CD4-positive, CD25-positive, alpha-beta regulatory T cell (primary cell): ENCODE measurements at places on chromosomes 12 and 14. TPM values are rescaled to one million over a fixed set of nuclear protein-coding genes. Genes with fewer than 3 reads are reported as not detected.

DNA sequence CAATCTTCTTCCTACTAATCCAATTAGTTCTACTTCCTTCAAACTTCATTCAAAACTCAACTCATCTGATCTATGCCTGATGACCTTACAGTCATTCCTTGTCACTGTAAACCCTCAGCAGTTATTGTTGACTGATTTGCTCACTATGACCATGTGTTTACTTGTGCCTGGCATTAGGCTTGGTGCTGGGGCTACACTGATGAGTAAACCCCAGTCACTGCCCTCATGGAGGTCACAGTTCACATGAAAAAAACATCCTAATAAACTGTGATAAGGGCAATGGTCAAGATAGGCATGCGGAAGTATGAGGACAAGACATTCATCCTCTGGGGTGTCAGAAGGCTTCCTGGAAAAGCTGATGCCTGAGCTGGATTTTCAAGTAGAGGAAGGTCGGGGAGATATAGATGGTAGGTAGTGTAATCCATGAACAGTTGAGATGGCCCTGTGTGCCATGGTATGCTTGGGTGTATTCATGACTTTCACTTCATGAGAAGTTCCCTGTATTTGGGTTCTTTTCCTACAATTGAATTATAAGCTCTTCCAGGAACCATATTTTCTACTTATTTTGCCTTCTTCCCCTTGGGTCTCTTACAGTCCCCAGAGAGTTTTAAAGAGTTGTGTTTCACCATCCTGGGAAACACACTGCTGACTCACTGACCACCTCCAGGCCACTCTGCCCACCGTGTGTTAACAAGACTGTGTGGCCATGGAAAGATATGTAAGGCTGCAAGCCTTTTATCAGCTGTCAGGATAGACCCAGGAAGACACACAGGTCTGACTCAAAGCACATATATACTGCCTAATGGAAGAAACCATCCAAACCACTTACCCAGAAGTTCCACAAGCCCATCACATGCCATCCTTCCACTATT is 38.7 kb upstream of the DUSP6 start:
- no peaks in the 10 kb centered on the region for H3K36me3 ChIP-seq
- DNase-seq: no peak
- H3K27ac ChIP-seq: no peak overlapping the region

- DNase-seq: no peak
- H3K27ac ChIP-seq: no peak overlapping the region
- H3K36me3 ChIP-seq: no peaks in the 10 kb centered on the region
- no peak overlapping the region for H3K4me3 ChIP-seq
- no peaks in the 10 kb centered on the region for H3K27me3 ChIP-seq
Measured at GRCh38 chr12:131682510-131682895, 28.4 kb upstream of the SFSWAP start.

- no peak overlapping the region for H3K27ac ChIP-seq
- no peaks in the 10 kb centered on the region for H3K4me1 ChIP-seq
- H3K27me3 ChIP-seq: peaks cover 7% of the 10 kb centered on the region
- H3K36me3 ChIP-seq: no peaks in the 10 kb centered on the region
Measured at GRCh38 chr12:112806721-112807120, 15.2 kb downstream of the RPH3A start.

GRCh38 chr12:65925626-65926025 is 101.3 kb downstream of the HMGA2 start:
- H3K27ac ChIP-seq: no peak overlapping the region
- no peak overlapping the region for H3K4me3 ChIP-seq
- no peak for DNase-seq
- H3K4me1 ChIP-seq: no peaks in the 10 kb centered on the region
- H3K36me3 ChIP-seq: no peaks in the 10 kb centered on the region

The ACTR6 gene
- total RNA-seq: 30.6 TPM

The CCDC88C gene
- total RNA-seq: 466 TPM

The SMCO2 gene
- not detected for total RNA-seq

GRCh38 chr14:33127531-33127930 is 188.9 kb downstream of the NPAS3 start:
- no peak for DNase-seq
- no peaks in the 10 kb centered on the region for H3K27me3 ChIP-seq
- H3K36me3 ChIP-seq: no peaks in the 10 kb centered on the region
- no peak overlapping the region for H3K4me3 ChIP-seq

DNA sequence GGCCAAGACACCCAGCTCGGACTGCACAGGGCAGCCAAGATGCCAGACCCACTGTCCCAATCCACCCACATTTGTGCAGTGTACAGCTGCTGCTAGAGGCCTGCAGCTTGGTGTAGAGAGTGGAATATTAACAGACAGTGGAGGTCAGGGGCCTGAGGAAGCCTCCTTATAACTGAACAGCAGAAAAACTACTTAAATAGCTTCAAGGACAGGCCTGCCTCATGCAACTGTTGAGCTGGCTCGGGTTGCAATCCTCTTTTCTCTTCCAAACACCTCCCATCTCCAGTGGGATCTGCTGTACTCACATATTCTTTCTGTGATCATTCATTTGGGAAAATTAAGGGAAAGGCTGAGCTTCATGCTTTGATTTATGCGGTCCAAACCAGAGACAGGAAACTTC is 1043.2 kb upstream of the TMEM132C start:
- no peak overlapping the region for H3K27ac ChIP-seq
- H3K27me3 ChIP-seq: no peaks in the 10 kb centered on the region
- no peak overlapping the region for H3K4me3 ChIP-seq

- H3K27me3 ChIP-seq: no peaks in the 10 kb centered on the region
- H3K27ac ChIP-seq: peak overlapping the region; percentile 90
- peak overlapping the region; percentile 86 for H3K4me3 ChIP-seq
- H3K36me3 ChIP-seq: no peaks in the 10 kb centered on the region
Measured at GRCh38 chr12:12736759-12737676, 19.9 kb downstream of the CDKN1B start.

GRCh38 chr14:22556021-22556989 is 32.7 kb downstream of the DAD1 start:
- H3K36me3 ChIP-seq: peaks cover 18% of the 10 kb centered on the region
- H3K4me3 ChIP-seq: peak overlapping the region; percentile 72
- H3K27me3 ChIP-seq: no peaks in the 10 kb centered on the region
- peak; percentile 100 for DNase-seq

GRCh38 chr14:59753512-59753911 is 117.1 kb downstream of the RTN1 start:
- H3K4me3 ChIP-seq: no peak overlapping the region
- H3K27ac ChIP-seq: no peak overlapping the region
- H3K36me3 ChIP-seq: no peaks in the 10 kb centered on the region

- no peaks in the 10 kb centered on the region for H3K27me3 ChIP-seq
- H3K36me3 ChIP-seq: peaks cover 29% of the 10 kb centered on the region
- peak overlapping the region; percentile 74 for H3K27ac ChIP-seq
- peak overlapping the region; percentile 38 for H3K4me3 ChIP-seq
- H3K4me1 ChIP-seq: peaks cover 10% of the 10 kb centered on the region
Measured at GRCh38 chr12:57069523-57069922, 9.1 kb downstream of the NEMP1 start.

DNA sequence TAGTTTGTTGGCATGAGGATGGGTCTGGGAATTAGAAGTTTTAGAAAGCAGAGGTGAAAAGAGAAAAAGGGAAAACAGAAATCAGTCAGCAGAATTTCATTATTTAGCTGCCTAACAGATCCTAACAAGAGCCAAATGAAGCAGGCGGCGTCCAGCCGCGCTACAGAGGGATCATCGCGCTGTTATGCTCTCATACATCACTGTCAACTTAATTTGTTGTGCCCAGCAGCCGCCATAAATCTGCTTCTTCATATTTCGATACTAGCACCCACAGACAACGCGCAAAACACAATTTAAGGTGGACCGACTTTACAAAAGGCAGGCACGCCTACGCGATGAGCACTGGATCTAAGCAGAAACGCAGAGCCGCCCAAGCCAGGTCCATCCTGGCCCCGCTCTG is 66.7 kb downstream of the SETD3 start:
- H3K27me3 ChIP-seq: no peaks in the 10 kb centered on the region
- H3K36me3 ChIP-seq: peaks cover 24% of the 10 kb centered on the region
- no peak for DNase-seq

The KRT86 gene
- not detected for total RNA-seq

DNA sequence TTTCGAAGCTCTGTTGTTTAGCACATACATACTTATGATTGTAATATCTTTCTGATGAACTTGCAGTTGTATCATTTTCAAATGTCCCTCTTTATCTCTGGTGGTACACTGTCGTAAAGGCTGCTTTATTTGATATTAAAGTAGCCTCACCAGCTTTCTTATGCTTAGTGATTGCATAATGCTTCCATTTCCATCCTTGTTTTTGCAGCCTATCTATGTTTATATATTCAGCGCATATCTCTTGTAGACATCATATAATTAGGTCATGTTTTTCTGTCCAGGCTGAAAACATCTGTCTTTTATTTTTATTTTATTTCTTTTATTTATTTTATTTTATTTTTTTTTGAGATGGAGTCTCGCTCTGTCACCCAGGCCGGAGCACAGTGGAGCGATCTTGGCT is 34.6 kb downstream of the ACAD10 start:
- no peak overlapping the region for H3K27ac ChIP-seq
- no peaks in the 10 kb centered on the region for H3K27me3 ChIP-seq
- DNase-seq: no peak
- no peaks in the 10 kb centered on the region for H3K4me1 ChIP-seq
- H3K36me3 ChIP-seq: peaks cover 43% of the 10 kb centered on the region
- no peak overlapping the region for H3K4me3 ChIP-seq
